Activated naive CD8-positive, alpha-beta T cell treated with anti-CD3 and anti-CD28 coated beads, Interleukin-2, amount 10 ng/mL, durations not matched to agents 7 days and 5 days (primary cell): ENCODE measurements at places on chromosomes 5 and 9.

DNA sequence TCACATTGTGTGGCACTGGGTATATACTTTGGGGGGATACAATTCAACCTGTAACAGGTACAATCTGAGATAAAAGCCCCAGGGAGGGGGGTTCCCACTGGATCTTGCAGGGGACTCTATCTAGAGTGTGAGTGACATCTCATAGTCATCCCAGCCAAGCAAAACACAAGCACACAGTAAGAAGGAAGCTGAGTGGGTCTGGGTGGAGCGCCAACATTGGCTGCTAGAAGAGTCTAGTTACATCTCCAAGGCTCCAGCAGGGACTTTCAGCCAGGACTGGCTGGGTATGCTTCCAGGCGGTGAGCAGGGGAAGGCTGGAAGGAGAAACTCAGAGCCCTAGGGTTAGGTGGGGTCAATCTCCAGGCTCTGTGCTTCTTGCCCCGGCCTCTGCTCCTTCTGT is 53.0 kb downstream of the IL31RA start:
- no peak for DNase-seq

GRCh38 chr5:57895766-57896165 is 413.2 kb upstream of the ACTBL2 start:
- no peak for DNase-seq

GRCh38 chr9:6055216-6055615 is 39.8 kb upstream of the RANBP6 start:
- no peak for DNase-seq

GRCh38 chr5:96146675-96147074 is 185.0 kb upstream of the ELL2 start:
- no peak for DNase-seq

DNA sequence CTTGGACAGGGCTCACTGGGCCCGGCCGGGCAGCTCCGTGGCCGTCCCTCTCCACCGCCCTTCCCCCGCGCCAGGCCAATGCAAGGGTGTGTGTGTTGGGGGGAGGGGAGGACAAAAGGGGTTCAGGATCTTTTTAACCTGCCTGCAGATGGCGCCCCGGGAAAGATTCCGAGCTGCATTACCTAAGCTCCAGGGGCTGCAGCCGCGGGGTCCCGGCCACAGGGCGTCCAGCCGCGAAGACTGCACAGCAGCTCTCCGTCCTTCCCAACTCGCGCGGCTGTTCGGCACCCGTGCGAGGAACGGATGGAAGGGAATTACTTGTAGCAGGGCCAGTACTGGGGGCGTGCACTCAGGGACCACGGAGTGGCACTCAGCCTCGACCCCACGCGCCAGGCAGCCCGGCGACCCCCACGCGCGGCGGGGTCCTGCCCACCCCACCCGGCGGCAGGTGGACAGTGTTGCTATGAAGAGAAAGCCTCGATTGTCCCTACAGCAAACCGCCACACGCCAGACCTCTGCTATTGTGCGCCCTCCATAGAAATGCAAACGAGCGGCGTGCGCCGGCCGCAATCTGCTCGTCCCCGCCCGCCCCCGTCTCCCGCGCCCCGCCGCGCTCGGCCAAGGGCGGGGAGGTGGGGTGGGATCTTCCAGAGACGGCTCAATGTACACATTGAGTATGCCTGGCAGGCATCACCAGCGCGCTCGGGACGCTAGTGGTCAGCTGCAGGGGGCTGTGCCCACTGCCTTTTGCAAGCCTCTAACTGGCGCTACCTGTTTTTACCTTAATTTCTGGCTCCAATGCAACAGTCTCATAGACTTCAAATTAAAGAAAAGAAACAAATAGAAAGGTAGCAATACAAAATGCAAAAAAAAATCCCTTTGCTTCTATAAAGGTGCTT is 796 bp upstream of the GADD45G start:
- DNase-seq = peak; percentile 78

DNA sequence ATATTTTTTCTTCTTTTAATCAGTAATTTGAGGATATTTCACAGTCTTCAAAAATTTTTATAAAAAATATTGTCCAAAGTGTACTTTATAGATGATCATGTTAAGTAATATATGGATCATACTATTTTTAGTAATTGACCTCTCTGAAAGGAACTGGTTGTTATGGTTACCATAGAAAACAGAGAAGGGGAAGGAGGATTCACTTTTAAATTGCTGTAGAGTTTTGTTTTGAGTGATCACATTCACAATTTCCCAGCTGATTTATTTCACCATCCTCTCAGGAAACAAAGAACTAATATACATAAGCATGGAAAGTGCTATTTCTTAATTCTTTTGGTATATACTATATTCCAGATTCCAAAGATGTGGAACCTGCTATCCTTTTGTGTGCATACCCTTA is 56.5 kb upstream of the NREP start:
- DNase-seq = no peak

DNA sequence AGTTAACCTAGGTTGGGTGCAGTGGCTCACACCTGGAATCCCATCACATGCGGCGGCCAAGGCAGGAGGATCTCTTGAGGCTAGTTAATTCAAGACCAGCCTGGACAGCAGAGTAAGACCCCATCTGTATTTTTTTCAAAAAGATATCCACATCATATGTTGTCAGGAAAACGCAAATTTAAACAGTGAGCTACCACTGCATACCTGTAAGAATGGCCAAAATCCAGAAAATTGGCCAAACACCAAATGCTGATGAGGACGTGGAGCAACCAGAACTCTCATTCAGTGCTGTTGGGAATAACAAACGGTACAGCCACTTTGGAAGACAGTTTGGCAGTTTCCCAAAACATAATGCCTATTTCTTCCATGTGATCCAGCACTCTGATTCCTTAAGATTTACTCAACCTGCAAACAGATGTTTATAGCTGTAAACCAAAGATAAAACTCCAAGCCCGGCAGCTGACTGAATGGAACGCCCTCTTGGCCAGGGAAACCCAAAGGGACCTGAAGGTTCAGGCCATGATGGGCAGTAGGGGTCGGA is 12.4 kb downstream of the CEL start:
- DNase-seq = no peak

DNA sequence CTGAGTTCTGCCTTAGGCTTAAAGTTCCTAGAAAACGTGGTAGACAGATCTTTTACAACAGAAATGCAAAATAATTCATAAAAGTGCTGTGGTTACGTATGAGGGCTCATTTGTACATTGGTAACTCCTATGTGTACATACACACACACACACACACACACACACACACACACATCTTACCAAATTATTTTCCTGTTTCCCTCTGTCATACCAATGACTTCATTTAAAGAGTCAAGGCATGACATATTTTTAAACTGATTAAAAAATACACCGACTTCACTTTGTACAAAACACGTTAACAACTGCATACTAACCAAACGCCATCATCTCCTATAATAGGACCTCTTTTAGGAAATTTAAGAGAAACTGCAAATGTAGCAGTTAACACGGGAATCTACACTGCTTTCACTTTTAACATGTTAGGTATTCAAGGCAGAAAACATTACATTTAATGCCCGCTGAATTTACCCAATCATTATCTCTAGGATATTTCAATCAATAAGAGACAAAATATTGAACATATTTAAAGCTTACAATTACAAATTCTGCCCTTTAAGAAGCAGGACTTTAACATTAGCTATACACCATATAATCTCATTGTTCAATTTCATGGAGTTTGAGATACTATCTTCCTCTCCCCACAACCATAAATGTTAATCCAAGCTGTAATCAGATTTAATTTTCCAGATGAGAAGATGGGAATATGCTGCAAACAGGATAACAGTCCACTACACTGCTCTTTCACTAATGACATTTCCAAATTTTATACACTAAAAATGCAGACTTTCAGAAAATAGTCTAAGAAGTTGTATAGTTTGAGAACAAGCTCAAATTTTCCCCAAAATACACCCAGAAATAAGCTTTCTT is 133.1 kb downstream of the DENND1A start:
- DNase-seq = no peak

DNA sequence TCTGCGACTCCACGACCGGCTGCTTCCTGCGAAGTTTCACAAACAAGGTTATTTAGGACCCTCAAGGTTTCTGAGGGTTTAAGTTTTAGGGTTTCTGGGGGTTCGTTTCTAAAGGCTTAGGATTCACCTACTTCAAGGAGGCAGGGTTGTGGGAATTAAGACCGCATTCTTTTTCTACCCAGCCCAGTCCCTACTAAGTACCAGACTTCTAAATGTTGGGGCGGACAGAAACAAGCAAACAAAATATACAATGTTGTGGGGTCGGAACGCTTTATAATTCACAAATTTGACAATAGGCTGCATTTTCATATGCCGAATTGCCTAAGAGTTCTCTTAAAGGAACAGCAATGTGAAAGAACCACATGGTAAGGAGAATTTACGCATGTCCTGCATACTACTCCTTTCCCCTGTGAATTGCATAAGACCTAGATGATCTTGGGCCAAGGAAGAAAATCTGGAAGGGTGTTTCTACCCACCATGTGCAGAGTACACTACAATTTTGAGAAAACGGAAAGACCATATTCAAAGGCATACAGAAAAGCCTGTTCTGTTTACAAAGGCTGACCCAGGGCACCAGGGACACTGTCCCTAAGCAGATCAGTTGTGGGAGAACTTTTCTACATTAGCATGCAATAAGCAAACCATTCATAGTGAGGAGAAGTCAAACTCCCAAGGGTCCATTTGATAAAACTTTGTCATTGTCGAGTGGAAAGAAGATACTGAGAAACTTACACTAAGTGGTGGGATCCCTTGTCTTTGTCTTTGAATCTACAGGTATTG is 457.3 kb downstream of the RAB3C start:
- no peak for DNase-seq
